ENCODE measurements at places on chromosomes 1 and 21. TPM values are rescaled to one million over a fixed set of nuclear protein-coding genes. Genes with fewer than 3 reads are reported as not detected.

The CAPN2 gene
- polyA plus RNA-seq: 35.7 TPM

The RPS6KC1 gene
- polyA plus RNA-seq: 3.8 TPM

GRCh38 chr1:39050001-39050400 is 23.9 kb downstream of the NDUFS5 start:
- no peak for DNase-seq

The FAM78B gene
- 0.93 TPM for polyA plus RNA-seq

GRCh38 chr1:68448365-68448764 is 1.4 kb downstream of the RPE65 start:
- no peak for DNase-seq

GRCh38 chr1:228884196-228884595 is 148.9 kb downstream of the RHOU start:
- DNase-seq: peak; percentile 40

The GPR137B gene
- polyA plus RNA-seq: 9.3 TPM

The TOMM40L gene
- 6.5 TPM for polyA plus RNA-seq

The SH2D5 gene
- 0.02 TPM for polyA plus RNA-seq

- no peak for DNase-seq
Measured at GRCh38 chr1:244964112-244964971, 100.0 kb upstream of the HNRNPU start.

GRCh38 chr1:60213253-60213652 is 139.7 kb upstream of the C1orf87 start:
- DNase-seq: no peak

DNA sequence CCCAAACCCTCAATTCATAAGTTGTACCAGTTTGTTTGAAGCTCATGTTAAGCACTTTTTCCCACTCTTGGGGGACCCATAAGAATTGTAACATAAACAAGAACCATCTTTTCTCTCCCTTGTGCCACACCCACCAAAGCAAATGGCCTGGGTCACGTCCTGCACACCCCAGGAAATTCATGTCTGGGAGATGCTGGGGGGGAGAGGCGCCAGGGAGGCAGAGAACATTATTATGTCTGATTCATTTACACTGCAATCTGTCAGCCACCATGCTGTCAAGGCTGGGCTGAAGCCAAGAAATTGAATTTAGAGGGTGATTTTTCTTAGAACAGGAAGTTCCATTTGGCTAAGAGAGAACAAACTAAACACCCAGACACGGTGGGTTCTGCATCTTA is 37.2 kb upstream of the IPO9 start:
- DNase-seq: no peak

The SPRR2F gene
- not detected for polyA plus RNA-seq

The KCNC4 gene
- polyA plus RNA-seq: 1.4 TPM

- DNase-seq: peak; percentile 70
Measured at GRCh38 chr1:2787163-2787911, 14.2 kb downstream of the TTC34 start.

DNA sequence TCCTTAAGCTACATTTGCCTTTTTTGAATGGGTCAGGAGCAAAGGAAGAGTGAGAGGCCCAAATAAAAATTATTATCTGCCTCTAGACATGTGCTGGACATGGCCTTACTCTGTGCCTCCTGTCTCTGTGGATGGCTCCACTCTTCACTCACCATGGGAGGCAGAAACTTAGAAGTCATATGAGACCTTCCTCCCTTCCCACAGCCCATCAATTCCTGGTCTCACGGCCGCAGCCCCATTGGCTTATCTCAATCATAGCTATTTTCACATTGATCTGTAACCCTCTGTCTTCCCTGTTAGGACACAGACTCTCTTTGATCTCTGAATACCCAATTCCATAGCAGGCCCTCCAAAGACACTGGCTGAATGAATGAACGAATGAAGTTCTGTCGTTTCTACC is 14.2 kb upstream of the ADORA1 start:
- no peak for DNase-seq

DNA sequence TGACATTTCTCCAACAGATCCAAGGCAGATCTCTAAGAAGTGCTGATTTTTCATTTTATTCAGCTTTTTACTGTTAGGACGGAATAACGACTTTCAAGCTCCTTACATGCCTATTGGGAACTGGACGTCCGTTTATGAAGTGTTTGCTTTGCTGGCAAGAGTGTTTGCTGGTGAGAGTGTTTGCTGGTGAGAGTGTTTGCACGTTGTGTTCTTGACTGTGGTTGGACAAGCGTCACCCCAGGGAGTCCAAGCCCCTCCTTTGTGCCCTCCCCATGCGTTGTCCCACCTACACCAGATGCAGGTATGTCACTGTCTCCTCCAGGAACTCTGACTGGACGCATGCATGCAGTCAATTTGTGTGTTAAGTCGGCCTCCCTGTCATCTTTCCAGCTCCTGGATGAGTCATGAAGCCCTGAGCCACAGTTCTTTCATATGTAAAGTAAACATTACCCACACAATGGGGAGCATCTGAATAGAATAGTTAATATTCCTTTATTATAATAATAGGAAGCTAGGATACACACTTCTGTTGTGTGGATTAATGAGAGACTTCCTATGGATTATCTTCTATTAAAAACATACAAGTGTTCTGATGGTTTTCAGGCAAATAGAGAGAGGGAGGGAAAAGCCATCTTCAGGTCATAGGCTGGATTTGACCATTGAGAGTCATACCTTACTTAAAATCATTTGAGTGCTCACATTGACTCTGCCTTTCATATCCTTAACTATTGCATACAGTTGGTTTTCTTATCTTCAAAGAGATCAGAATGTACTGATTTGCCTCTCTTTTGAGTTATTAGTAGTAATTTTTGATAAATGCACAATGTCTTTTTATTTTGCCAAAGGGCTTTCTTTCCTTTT is 119.2 kb downstream of the GALNT2 start:
- no peak for DNase-seq

The MAN1C1 gene
- polyA plus RNA-seq: 7.0 TPM

GRCh38 chr1:89069951-89070350 is 4.9 kb upstream of the GBP1 start:
- no peak for DNase-seq

The PCP4L1 gene
- polyA plus RNA-seq: 0.19 TPM

DNA sequence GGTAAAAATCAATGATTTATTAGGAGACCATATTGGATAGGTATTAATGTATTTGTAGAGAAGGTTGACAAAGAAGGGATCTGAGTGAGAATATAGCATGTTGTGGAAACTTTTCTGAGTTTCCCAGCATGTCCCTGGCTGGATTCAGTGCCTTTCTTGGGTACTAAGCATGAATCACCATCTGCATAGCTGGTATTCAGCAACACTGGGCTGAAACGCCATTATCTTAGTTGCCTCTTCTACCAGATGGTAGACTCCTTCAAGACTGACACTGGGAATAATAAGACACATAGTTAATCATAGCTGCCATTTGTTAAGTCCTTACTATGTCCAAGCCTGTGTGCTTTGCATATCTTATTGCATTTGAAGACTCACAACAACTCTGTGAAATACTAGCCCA is 45.5 kb downstream of the ATP5PF start:
- DNase-seq: no peak

DNA sequence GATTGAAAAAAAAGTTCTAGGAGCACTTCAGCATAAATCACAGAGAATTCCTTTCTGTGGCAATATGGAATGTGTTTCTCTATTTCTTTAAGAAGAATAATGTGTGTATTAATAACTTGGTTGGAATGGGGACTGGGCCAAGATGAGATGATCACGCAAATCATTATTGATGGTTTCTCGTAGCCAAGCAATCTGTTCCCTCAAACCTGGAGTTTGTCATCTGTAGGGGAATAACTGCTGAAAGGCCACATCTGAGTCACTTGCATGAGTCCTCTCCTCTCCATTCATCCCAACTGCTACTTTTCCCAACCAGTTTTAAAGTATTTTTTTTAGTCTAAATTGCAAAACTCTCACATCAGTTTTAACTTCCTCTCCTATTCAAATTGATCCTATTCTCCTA is 480.4 kb downstream of the PLPP3 start:
- no peak for DNase-seq

DNA sequence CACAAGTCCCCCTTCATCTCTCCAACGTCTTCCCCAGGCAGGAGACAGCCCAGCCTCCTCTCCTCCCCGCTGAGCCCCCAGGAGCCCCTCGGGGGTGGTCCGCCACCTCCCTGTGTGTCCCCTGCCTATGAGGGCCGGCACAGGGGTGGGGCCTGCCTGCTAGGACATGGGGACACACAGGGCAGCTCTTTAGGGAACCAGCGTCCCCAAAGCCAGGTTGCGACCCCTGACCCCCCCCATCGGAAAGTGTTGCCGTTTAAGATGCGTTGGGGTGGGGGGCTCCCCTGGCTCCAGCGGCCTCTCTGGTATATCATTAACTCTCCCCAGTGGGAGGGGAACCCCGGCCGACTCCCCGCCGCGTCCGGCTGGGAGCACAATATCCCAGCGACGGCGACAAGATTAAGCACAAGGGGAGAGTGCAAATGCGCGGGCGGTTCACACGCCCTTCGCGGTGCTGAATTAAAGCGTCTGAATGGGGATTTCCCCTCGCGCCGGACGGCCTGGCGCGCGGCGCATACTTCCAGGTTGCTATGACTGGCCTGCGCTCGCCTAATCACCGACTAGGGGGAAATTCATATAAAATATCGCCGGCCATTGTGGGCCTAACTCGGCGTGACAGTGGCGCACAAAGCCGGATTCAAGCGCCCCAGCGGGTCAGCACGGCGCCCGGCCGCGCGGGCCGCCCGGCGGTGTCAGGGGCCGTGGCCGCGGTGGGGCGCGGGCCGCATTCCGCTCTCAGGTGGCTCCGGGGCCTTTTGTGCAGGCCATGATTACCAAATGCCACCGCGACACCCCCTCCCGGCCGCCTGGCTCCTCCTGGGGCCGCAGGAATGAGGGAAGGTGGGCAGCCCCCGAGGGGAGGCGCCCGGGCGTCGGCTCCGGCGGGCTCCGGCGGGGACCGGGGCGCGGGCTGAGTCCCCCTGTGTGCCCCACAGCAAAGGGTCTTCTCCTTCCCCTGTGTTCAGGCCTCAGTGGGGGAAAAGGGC is 30.9 kb downstream of the WNT3A start:
- peak; percentile 70 for DNase-seq

DNA sequence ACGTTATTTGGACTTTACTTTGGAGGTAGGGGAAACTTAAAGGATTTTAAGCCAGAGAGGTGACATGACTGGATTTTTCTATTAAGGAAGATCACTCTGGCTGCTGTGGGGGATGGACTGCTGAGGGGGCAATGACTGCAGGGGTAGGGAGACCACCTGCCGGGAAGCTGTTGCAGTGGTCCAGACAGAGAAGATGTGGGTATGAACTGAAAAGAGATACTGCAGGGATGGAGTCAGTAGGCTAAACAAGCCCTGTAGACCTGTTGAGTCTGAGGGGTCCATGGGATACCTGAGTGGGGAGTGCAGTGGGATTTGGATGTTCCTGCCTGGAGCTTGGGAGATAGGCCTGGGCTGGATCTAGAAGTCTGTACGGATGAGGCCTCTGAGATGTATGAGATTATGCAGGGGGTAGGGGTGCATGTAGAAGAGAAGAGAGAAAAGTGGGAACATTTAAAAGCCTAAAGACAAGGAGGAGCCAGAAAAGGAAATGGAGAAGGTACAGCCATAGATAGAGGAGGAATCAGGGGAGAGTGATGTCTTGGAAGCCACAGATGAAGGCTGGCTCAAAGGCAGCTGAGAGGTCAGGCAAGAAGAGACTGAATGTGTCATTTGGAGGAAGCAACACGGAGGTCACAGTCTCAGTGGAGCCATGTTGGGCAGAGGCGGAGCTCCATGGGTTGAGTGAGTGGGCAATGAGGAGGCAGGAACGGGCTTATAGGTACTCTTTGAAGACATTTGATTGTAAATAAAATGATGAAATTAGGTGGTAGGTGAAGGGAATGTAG is 25.9 kb upstream of the KCNA2 start:
- no peak for DNase-seq

The TSACC gene
- polyA plus RNA-seq: 1.4 TPM
